ENCODE measurements at places on chromosomes 16 and 17. TPM values are rescaled to one million over a fixed set of nuclear protein-coding genes. Genes with fewer than 3 reads are reported as not detected.

NPIPB8 gene
- 2.1 TPM for total RNA-seq

HOXB9 gene
- 0.16 TPM for total RNA-seq

ZG16B gene
- 8.6 TPM for total RNA-seq

GAST gene
- total RNA-seq = not detected

KRT15 gene
- total RNA-seq = not detected

SRL gene
- not detected for total RNA-seq

SGSH gene
- total RNA-seq = 29.0 TPM

KRT33A gene
- total RNA-seq = not detected

GP1BA gene
- total RNA-seq = not detected
